ENCODE measurements at places on chromosomes 2 and 18. TPM values are rescaled to one million over a fixed set of nuclear protein-coding genes. Genes with fewer than 3 reads are reported as not detected.

ARL5A gene
- 48.1 TPM for total RNA-seq

GRCh38 chr2:15665067-15665942 is 73.6 kb downstream of the DDX1 start:
- DNase-seq = no peak

GRCh38 chr2:46042207-46042637 is 255.0 kb upstream of the EPAS1 start:
- no peak for DNase-seq

DPP4 gene
- total RNA-seq = 28.1 TPM

VAMP8 gene
- 178 TPM for total RNA-seq

DNA sequence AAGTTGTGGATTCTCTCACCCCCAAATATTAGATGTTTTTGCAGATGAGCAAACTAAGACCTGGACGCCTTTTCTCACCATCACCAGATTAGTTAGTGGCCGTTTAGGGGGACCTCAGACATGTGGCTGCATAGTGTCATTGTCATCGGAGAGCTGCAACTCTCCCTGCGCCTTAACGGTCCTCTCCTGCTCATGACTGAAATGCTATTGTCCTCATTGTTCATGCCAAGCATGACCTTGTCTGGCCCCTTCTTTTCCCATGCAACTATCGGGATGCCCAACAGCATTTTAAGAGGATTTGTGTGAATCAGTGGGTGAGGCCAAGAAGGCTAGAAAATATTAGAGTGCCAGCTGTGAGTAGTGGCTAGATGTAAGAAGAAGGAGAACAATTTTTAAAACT is 174.2 kb downstream of the SOCS6 start:
- no peak for DNase-seq

DNA sequence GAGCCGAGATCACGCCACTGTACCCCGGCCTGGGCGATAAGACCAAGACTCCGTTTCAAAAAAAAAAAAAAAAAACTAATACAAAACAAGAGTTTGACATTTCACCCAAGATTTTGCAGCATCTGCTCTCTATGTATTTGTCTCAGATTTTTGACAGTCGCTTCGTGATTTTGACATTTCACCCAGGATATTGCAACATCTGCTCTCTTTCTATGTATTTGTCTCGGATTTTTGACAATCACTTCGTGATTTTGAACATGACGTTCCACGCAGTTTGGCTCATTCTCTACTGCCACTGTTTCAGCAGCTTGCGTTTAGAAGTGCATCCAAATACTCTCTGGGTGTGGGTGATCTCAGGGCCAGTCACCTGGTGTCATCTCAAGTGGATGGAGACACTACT is 108.5 kb downstream of the CABLES1 start:
- no peak for DNase-seq

DNA sequence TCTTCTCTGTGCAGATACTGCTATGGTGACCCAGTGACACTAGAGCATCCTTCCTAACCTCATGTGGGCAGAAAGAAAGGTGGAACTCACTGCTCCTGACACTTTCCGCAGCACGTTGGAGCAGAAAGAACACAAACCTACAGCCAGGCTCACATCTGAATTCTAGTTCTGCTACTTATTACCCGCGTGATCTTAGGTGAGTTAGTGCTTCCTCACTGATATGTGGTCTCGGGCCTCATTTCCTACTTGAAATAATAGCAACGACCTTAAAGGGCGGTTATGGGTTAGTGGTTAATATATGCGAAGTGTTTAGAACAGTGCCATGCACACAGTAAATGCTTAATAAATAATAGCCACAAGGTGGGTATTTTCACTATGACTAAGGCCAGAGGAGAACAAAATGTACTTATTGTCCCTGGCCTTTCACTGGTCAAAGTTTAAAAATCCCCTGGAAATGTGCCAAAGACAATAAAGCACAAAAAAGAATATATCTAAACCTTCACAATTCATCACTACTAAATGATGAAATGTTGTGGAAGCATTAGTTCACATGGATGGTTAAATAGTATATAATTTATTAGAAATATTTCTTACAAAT is 66.6 kb downstream of the MYOM1 start:
- no peak for DNase-seq

GRCh38 chr2:174177316-174177890 is 70.9 kb downstream of the OLA1 start:
- DNase-seq = no peak

SPP2 gene
- total RNA-seq = not detected

DNA sequence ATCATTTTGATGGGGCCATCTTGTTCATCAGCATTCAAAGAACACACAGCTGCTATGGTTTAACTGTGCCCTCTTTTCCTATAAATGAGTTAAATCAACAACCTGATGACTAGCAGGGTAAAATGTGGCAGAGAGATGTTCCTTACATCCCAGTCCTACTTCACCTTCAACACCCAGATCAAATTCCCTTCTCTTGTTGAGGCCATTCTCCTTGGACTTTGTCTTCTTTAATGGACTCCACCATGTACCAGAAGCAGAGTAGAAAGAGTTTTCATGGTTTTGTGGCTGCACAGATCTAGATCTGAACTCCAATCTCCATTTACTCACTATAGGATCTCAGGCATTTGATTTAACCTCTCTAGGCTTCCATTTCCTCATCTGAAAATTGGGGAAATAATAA is 6.4 kb upstream of the UPP2 start:
- no peak for DNase-seq

DNA sequence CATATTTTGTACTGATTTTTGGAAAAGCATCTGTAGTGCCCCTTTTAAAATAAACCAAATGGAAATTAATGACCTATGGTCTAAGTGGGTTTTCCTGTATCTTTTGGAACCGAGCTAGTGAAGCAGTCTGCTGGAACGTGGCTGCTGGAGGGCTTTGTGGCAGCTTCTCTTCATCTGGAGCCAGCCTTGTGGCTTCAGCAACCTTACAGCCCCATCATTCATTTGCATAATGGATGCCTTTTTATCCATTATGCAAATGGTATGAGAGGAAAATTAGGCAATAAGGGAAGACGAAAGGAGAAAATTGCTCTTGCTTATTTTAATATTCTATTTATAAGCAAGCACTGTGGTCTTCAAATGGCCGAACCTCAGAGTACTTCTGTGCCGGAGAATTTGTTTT is 421.0 kb downstream of the PARD3B start:
- DNase-seq = no peak

GRCh38 chr2:229408356-229408755 is 137.3 kb upstream of the PID1 start:
- peak; percentile 80 for DNase-seq

DNA sequence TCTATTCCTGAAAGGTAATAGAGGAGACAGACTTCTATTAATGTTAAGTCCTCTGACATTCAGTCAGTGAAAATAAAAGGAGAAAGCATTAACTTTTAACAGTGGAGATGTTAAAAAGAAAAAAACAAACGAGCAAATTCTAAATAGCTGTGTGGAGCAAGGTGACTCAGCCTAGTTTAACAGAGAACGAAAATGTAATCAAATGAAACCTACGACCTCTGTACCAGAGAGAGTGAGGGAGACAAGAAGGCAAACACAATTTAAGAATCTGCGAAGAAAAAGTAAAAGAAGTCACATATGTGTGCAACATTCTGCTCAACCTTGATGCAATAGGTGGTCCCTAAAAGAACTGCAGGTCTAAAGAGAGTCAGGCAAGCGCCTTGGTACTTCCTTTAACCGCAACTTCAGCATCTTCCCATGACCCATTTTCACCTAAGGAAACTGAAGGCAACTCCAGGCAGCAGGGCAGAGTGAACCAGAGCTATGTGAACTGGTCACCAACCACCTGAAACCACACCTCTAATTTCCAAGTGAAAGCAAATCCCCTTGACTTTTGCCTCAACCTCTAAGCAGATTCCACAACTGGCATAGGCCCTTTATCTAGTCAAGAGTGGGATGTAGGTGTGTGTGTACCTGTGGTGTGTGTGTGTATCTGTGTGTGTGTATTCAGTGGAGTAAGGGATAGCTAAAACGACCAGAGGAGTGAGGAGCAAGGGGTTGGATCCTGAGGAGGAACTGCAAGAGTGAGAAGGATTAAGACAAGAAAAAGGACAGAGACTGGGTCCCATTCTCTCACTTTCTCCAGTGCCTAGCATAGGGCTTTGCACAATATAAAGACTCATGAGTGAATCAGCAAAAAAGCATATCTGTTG is 43.0 kb downstream of the FIGN start:
- no peak for DNase-seq

DNA sequence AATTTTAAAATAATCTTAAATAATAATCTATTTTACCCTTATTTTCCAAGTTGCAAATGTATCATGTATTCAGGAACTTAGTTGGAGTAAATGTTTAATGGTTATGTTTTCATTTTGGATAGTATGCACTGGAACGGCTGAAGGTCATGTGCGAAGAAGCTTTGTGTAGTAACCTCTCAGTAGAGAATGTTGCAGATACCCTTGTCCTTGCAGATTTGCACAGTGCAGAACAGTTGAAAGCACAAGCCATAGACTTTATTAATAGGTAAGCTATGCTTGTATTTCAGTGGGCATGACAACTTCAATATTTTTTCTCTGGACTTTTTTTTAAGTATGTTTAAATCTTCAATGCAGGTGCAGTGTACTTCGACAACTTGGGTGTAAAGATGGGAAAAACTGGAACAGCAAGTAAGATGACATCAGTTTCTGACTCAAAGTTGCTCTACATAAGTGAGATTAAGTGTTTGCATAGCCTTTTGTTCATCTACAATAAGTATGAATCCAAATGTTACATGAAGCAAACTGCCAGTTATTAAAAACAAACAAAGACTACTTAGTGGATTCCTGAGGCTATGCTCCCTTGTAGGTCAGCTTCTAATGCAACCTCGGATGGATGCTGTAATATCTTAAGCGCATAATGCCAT is 63.1 kb downstream of the SPOPL start:
- no peak for DNase-seq

PHLPP1 gene
- 33.2 TPM for total RNA-seq

- no peak for DNase-seq
These were observed 54.9 kb downstream of the THUMPD2 start for GRCh38 chr2:39723946-39724827.

PID1 gene
- 17.1 TPM for total RNA-seq
